NCI-H1417 (cell line): ENCODE measurements at places on chromosomes 4 and X.

DNA sequence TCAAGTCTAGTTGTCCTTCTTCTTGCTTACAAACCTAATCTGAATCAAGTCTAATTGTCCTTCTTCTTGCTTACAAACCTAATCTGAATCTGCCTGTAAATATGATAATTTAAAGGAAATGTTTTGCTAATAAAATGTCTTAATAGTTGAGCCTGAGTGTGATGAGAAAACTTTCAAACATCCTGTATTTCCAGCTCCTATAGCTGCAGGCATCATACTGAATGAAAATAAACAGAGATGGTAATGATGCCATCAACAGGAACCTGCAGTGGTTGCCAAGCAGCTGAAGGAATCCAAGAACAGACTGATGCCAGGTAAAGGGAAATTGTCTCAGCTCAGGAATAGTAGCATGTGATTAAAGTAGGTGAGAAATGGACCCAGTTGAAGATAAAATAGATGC lies 156.1 kb upstream of the IRS4 start:
- no peak for DNase-seq

DNA sequence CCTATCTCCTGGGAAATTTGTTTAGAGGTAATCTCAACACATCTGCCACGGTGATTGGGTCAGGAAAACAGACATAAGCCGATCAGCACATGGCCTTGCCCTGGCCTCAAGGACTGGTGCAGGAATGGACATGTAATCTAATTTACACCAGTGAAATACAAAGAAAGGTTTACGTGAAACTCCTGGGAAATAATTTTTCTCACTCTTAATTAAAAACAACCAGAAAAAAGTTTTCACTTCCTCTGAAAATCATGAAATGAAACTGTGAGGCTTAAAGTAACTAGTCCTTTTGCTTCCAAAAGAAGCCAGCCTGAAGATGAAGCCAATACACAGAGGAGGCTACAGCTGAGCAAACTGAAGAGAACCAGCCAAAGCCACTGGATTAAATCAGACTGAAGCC lies 154.1 kb upstream of the FAM241A start:
- no peak for DNase-seq

DNA sequence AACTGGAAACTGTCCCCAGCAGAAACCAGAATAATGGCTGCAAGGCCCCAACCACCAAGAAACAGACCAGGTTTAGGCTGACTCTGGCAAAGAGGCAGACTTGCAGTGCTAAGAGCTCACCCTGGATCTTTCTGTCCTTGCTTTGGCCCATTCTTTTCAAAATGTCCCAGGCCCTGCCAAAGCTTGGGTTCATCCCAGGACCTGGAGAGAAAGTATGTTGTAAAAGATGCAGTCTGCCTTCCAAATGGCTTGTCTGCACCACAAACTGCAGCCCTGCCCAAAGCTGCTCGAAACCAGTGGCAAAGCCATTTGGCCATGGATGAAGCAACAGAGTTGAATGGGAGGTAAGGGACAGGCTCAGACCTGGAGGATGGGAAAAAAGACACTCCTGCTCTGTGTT lies 38.0 kb upstream of the LNX1 start:
- DNase-seq: no peak

- no peak for DNase-seq
These were observed 213.0 kb upstream of the NHS start for GRCh38 chrX:17161991-17162390.

GRCh38 chr4:801436-802124 lies 24.3 kb downstream of the CPLX1 start:
- no peak for DNase-seq

DNA sequence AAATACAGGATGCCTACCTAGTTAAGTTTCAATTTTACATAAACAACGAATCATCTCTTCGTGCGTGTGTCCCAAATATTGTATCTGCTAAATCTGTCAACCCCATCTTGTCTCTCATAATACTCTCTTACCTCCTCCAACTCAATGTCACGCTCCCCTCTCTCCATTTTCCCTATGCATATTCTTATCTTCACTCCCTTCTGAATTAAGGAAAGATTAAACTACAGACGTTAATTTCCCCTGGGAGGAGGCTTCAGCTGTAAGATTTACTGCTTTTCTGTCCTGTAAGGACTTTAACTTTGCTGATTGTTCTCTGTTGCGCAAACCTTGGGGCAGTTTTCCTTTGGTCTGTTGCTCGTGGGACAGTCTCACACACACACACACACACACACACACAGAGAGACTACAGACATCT lies 455 bp upstream of the ABCB7 start:
- DNase-seq: no peak

DNA sequence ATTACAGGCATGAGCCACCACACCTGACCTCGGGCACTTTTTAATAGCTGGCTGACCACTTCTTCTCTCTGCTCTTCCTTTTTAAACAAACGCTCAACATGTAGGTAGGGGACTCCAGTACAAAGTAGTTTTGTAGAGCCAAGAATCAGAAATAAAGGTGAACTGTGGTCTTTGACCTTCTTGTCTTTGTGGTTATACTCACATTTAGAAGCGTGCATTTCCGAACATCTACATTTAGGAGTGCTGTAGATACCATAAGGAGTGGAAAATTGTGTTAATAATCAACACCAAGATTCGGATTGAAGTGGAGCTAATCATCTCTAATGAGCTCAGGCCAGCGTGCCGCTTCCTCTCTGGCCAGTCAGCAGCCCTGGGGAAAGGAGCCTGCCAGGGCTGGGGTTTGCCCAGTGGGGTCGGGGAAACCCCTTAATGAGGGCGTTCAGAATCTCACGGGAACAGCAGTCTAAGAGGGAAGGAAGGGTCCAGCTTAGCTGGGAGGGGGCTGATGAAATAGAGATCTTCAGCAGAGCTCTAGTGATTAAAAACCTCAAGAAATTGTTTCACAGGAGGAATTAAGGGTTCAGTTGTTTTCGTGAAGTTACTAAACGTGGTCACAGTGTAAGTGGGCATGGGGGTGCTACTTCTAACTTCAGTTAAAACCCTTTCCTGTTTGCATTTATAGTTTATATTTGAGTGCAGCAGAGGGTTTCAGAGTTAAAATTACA lies 81.2 kb downstream of the GAB1 start:
- no peak for DNase-seq

- DNase-seq: peak; percentile 50
These were observed 2.4 kb upstream of the FGFRL1 start for GRCh38 chr4:1008840-1009541.

- no peak for DNase-seq
These were observed 11.5 kb downstream of the ETNPPL start for GRCh38 chr4:108751321-108751720.

DNA sequence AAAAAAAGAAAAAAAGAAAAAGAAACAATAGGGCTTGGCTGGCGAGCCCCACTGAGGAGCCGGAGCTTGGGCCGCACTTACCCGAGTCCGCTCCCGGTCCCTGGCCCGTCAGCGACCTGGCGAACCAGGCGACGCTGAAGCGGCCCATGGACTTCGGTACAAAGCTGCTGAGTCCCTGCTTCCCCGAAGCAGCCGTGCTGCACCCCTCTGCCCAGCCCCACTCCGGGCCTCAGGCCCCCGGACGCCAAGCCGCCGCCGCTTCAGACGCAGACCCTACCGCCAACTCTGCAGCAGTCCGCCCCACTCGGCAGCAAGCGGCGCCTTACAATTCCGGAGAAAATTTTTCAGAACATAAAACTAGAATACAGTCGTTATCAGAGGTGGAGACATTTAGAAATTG lies 300.5 kb downstream of the OPHN1 start:
- DNase-seq: no peak
